ENCODE measurements at places on chromosomes 2 and 18. TPM values are rescaled to one million over a fixed set of nuclear protein-coding genes. Genes with fewer than 3 reads are reported as not detected.
A peak's percentile ranks its signal among the peaks of the same experiment; 100 is the strongest.

DNA sequence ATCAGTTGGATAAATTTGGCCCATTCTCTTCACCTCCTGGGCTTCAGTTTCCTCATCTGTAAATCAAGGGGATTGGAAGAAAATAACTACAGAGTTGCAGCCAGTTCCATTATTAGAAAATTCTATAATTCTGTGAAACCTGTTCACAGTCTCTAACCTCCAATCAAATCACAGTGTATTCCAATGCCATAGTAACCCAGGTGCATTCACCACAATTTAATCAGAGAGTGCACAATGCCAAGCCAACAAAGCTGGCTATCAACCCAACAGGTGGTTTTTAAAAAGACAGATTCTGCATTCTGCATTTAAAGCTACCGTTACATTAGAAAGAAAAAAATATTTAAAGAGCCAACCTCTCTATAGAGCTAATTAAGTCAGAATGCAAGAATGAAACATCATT, 308.6 kb downstream of the RNF144A start:
- no peak overlapping the region for H3K4me3 ChIP-seq
- H3K27ac ChIP-seq = no peak overlapping the region
- H3K4me1 ChIP-seq = no peaks in the 10 kb centered on the region
- no peaks in the 10 kb centered on the region for H3K36me3 ChIP-seq

DNA sequence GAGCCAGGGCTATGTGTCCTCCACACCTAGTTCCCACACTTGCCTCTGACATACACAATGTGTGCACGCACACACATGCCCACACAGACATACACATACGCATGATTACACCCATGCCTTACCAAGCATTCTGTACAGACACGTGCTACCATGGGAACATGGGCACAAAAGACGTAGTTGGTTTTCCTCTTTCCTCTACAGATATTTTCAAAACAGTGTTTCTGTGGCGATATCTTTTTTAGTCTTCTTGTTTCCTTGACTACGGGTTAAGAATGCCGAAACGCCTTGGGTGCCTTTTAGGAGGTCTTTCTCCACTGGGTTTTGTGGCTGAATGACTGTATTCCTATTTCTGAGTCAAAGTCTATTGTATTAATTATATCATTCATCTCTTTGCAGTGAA, 75.5 kb upstream of the SPTBN1 start:
- no peaks in the 10 kb centered on the region for H3K36me3 ChIP-seq
- H3K27me3 ChIP-seq = no peaks in the 10 kb centered on the region
- no peak for DNase-seq
- H3K27ac ChIP-seq = no peak overlapping the region

DNA sequence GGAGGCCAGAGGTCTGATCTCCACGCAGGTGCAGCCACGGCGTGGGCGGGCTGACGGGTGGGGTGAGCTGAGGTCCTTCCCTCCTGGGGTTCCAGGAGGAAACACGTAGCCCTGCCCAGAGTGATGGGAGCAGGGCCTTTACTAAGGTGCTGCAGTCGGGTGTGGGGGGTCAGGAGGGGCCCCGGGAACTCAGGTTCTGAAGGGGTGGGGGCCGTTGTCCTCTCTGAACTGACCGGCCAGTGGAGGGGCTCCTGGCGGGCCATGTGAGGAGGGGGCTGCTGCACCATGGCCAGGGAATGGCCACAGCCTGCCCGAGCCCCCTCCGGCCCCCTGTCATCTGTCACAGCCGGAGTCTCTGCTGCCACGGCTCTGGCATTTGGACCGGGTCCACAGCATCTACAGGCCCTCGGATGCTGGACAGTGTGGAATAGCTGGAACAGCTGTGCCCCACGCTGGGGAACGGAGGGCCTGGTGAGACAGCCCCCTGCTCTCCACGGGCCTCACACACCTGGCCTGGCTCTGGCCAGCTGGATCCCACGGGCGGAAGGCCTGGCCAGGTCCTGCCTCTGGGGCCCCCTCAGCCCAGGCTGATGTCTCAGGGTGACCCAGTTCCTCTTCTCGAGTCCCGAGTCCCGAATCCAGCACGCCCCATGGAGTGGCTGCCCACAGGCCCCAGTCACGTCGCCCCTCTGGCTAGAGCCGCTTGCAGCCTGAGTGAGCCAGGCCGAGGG, 145.6 kb upstream of the GPC1 start:
- H3K4me1 ChIP-seq = peaks cover 21% of the 10 kb centered on the region
- no peaks in the 10 kb centered on the region for H3K27me3 ChIP-seq
- DNase-seq = peak; percentile 49
- H3K27ac ChIP-seq = no peak overlapping the region
- no peaks in the 10 kb centered on the region for H3K36me3 ChIP-seq
- no peak overlapping the region for H3K4me3 ChIP-seq

The GNLY gene
- 20.0 TPM for total RNA-seq

The SPATS2L gene
- 51.5 TPM for total RNA-seq

The GLI2 gene
- total RNA-seq = 0.81 TPM
